ENCODE measurements at places on chromosomes 3 and 15. TPM values are rescaled to one million over a fixed set of nuclear protein-coding genes. Genes with fewer than 3 reads are reported as not detected.

The LTK gene
- total RNA-seq = not detected

The CD96 gene
- not detected for total RNA-seq

The TTLL13 gene
- 0.48 TPM for total RNA-seq

The MAP2K5 gene
- 10.7 TPM for total RNA-seq

The ITIH1 gene
- not detected for total RNA-seq

The GREM1 gene
- total RNA-seq = 6.6 TPM

The RBMS3 gene
- total RNA-seq = 0.94 TPM

The SLC51B gene
- 10.3 TPM for total RNA-seq

The CX3CR1 gene
- 0.02 TPM for total RNA-seq

The SLC28A1 gene
- 0.05 TPM for total RNA-seq

The TGM4 gene
- 0.08 TPM for total RNA-seq

The KCNMB3 gene
- total RNA-seq = 0.99 TPM

The CNTN4 gene
- not detected for total RNA-seq

The NAALADL2 gene
- not detected for total RNA-seq

The PPP1R14D gene
- total RNA-seq = 0.32 TPM

The SH2D7 gene
- not detected for total RNA-seq

The FSTL1 gene
- total RNA-seq = 65.7 TPM

The KIF15 gene
- 8.9 TPM for total RNA-seq

The MORC1 gene
- total RNA-seq = not detected

The CYP8B1 gene
- not detected for total RNA-seq

The CEP19 gene
- total RNA-seq = 3.6 TPM

The ALS2CL gene
- 6.2 TPM for total RNA-seq

The STRA6 gene
- 63.6 TPM for total RNA-seq

The LSMEM2 gene
- total RNA-seq = 0.05 TPM

The REC114 gene
- total RNA-seq = not detected

The TM4SF18 gene
- 45.0 TPM for total RNA-seq

The PATL2 gene
- total RNA-seq = 0.34 TPM

The GNB4 gene
- 8.7 TPM for total RNA-seq

The CCR2 gene
- total RNA-seq = not detected

The NANOGP8 gene
- not detected for total RNA-seq

The ZNF385D gene
- not detected for total RNA-seq

The TMEM212 gene
- total RNA-seq = not detected

The AAGAB gene
- 76.9 TPM for total RNA-seq

The NDN gene
- total RNA-seq = 0.08 TPM

The CCDC13 gene
- 0.49 TPM for total RNA-seq

The WNT5A gene
- total RNA-seq = 0.73 TPM

The BDH1 gene
- 4.2 TPM for total RNA-seq

The RHOV gene
- 4.1 TPM for total RNA-seq

The CNTN3 gene
- not detected for total RNA-seq

The ADGRG7 gene
- not detected for total RNA-seq

The CCDC39 gene
- total RNA-seq = not detected

The NOX5 gene
- total RNA-seq = 0.31 TPM

The RETNLB gene
- total RNA-seq = not detected
